ENCODE measurements at places on chromosomes 2 and 18.

DNA sequence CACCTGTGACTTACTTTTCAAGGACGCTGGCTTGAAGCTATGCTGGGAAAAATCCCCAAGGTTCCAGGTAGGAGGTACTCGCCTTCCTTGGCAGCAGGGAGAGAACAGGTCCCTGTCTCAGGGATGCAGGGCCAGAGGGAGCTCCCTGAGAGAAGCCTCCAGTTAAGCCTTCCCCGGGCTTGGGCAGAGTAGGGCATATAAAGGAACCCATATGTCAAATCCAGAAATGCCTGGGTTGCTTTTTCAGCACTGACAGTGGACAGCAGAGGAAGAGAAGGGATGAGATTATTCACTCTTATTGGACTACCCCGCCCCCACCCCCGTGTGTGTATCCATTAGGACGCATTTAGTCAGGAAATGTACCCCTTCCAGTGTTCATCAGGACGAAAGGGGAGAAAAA lies 89.3 kb upstream of the TEX51 start:
- no peak for DNase-seq

DNA sequence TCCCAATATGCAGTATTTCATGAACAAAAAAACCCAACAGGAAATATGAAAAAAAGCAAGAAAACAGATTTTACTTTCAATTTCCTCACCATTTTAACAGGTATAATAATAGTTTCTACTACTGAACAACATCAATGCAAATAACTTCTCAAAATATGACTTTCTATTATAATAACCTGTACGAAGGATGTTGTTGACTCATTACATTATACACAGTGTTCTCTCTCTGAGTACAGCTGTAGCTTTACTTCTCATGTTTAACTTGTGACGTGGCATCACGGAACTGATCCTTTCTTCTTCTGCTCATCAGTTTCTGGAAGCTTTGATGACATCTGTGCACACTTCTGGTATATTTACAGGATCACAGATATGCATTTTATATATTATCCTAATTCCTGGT lies 40.0 kb downstream of the FAM228A start:
- DNase-seq = no peak

GRCh38 chr2:172270278-172271079 lies 156.9 kb upstream of the ITGA6 start:
- DNase-seq = no peak

DNA sequence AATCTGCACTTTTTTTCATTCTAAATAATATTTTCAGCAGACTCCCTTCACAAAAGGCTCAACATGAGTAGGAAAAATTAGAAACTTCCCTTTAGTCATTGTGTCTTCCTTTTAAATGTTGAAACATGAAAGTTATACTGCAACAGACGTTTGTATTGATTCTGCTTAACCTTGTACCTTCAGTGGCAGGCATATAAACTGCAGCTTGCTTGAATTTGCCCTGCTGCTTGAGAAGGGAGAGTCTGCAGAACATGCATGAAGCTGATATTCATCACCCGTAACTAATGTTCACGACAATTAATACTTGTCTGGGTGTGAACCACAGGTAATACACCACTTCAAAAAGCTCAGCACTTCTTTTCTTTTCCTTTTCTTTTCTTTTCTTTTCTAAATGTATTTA lies 294.7 kb upstream of the LRP1B start:
- DNase-seq = no peak

DNA sequence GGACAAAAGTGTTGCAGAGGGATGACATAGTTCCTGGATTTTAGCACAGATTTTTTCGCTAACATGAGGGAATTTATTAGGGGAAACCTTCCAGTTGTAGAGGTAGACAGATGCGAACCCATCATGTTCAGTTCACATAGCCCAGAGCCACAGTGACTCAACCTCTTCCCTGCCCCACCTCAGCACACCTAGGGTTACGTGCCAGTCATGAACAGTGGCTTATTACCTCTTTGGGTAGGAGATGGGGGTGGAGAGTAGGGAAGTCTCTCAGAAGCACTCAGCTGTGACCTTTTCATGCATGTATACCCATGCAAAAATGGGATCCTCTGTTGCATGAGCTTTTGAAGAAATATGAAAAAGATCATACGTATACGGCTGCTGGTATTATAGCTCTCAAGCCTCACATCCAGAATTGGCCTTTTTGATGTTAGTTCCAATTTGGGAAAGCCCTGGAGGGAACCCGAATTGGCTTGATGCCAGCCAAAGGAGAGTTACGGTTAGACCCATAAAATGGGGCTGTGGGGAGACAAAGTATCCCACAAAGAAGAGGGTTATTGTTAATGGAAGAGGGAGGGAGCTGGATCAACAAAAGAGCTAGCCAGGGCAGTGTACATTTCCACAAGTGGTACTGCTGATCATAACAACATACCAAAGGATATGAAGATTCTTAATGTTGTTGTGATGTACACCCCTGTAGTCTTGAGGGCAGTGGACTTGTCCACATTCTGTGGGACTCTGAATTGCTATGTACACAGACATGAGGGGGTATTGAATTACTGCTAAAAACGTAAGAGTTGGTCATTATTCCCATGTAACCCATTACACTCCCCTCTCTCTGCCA lies 4.9 kb downstream of the TANC1 start:
- DNase-seq = no peak

DNA sequence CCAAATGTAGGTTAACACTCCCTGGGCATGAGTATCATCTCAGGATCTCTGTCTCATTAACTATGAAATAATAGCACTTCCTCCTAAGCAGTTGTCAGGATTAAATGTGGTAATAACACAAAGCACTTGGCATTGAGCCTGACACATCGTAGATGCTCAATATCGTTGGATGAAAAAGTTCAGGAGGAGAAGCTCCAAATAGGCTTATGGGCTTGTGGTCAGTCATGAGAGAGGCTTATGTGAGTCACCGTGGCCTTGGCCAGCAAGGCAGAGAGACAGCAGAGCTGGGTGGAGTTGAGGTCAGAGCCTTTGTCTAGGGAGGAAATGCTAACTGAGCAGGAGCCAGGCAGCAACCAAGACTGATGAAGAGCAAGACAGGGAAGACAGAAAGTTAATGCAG lies 68.3 kb upstream of the PPM1B start:
- DNase-seq = no peak

DNA sequence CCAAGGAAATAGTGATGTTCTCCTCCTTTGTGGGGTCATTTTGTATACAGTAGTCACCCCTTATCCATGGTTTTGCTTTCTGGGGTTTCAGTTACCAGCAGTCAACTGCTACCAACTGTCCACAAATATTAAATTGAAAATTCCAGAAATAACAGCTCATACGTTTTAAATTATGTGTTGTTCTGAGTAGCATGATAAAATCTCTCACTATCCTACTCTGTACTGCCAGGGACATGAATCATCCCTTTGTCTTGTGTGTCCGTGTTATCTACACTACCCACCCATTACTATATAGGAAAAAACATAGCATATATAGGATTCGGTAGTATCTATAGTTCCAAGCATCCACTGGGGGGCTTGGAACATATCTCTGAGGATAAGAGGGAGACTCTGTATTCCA lies 120.9 kb upstream of the DCC start:
- DNase-seq = no peak

GRCh38 chr2:190267302-190267701 lies 52.3 kb downstream of the HIBCH start:
- DNase-seq = no peak

- no peak for DNase-seq
Measured at GRCh38 chr2:204003276-204003990, 66.9 kb downstream of the ICOS start.

DNA sequence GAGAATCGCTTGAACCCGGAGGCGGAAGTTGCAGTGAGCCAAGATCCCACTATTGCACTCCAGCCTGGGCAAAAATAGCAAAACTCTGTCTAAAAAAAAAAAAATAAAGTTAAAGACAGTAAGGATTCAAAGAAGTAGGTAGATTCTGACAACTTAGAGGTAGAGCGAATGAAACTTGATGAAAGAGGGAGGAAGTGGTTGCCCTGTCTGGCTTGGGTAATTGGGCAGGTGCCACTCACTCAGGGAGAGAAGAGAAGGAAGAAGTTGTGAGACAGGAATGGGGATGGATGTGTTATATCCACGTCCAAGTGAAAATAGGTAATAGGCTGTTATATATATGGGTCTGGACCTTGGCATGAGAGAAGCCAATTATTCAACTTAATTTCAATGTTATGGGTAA lies 26.3 kb downstream of the NDC80 start:
- no peak for DNase-seq

DNA sequence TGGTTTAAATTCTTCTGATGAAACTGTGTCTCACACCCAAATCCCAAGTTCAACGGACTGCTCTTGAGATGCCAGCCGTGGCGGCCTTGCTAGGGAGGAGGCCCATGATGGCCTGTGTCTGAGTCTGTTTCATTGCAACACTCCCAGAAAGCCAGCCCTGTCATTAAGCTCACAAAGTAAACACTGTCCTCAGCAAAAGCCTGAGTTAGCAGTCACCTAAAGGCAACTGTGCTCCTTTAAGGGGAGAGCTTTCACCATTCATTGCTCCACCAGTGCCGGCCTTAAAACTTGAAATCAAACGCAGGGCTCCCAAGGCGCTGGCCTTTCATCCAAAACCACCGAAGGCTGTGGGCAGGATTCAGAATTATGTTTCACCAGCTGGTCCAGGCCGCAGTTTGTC lies 42.5 kb upstream of the PPP1CB start:
- DNase-seq = no peak

DNA sequence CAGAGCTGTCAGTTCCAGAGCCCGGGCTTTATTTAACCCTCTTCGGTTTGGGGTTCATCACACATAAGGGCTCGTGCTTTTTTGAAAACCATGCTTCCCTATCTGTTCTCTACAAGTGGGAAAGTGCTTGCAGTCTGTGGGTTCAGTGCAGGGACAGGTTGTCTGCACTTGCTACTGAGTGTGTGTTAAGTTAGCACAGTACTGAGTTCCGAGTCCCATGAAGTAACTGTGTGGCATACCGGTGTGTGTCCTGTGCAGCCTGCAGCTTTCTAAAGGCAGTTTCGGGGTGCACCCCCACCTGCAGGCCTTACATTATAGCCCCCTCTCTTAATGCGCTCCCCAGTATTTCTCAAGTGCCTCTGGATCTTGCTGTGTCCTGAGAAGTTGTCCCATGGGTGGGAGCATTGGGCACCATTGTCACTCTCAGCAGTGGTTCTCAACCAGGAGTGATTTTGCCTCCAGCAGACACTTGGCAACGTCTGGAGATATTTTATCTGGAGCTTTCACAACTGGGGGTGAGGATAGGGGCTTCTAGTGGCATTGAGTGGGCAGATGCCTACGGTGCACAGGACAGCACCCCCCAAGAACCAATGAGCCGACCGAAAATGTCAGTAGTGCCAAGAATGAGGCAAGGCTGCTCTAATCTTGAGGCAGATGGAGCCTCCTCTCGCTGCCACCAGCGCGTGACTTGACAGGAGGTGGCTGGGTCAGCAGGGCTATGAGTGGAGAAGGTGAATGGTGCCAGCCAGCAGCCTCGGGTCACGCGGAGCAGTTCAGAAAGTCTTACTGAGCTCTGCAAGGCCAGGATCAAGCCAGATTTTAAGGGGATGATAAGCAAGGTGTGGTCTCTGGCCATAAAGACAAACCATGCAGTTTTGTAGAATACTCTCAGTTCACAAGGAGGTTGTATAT lies 152.2 kb downstream of the SMAD7 start:
- DNase-seq = no peak

GRCh38 chr2:8488001-8488738 lies 193.7 kb upstream of the ID2 start:
- no peak for DNase-seq

DNA sequence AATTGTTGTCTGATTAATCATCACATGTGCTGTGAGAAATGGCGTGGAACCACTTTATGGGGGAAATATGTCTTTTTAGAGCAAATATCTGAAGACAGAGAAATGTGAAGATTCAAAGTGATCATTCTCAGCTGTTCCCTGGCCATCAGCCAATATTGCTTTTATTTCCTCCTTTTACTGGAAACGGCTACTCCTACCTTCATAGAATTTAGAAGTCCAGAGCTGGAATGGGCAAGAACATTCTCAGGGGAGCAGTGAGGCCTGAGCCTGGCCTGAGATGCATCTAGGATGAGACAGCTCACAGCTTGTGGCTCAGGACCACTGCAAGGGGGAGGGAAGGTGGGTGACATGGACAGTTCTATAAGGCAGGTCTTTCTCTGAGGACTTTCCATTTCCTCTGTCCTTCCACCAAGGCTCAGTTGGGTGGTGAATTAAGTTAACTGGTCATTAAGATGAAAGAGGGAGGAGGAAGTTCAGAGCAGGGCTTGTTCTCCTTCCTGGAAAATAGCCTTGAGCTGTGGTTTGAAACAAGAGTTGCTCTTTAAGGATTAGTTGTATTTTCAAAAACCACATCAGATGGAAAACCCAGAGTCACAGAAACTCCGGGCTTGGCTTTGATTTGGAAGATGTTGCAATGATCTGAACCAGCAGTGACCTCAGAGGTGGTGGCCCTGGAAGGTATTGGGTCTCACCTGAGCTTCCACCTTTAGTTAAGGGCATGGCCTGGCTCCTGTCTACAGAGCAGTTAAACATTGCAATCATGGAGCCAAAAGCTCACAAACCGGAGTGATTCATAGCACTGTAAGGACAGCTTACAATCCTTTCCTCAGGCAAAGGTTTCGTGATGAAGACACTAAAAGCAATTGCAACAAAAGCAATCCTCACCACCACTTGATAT lies 144.3 kb downstream of the VAPA start:
- no peak for DNase-seq

- DNase-seq = no peak
Measured at GRCh38 chr2:85472261-85472660, 53.7 kb downstream of the SH2D6 start.

GRCh38 chr2:217102956-217103355 lies 243.1 kb upstream of the TNP1 start:
- no peak for DNase-seq

DNA sequence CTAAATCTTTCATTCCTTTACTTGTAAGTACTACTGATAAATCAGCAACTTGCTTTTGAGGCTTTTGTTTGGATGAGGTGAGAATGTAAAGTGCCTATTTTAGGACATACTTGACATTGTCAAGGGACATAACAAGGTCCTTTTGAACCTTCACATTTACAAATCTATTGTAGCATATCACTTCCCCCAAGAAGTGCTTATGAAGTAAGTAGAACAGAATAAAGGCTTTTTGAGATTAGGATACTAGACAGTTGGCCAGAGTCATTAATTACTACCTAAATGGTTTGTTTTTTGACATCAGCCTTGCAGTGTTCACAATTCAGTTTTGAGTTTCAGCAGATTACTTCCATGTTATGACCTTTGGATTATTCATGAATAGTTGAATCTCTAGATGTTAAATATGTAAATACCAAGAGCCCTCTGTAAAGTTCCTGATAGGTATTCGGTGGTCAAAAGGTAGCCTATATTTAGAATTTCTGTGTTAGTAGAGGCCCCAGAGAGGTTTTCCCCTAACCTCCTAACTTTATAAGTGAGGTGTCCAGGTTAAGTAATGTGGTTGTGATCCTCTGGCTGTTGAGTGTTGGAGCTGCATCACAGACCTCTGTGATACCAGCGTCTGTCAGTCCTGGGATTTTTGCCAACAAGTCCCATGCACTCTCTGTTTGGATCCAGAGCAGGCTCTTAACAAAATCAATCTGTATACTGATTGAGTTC lies 67.2 kb downstream of the LCLAT1 start:
- DNase-seq = no peak

Measured in forelimb muscle (tissue), 1 donor.